ENCODE measurements at places on chromosomes 5 and 9.

- no peak for DNase-seq
Measured at GRCh38 chr5:76703707-76704106, 12.2 kb upstream of the F2R start.

DNA sequence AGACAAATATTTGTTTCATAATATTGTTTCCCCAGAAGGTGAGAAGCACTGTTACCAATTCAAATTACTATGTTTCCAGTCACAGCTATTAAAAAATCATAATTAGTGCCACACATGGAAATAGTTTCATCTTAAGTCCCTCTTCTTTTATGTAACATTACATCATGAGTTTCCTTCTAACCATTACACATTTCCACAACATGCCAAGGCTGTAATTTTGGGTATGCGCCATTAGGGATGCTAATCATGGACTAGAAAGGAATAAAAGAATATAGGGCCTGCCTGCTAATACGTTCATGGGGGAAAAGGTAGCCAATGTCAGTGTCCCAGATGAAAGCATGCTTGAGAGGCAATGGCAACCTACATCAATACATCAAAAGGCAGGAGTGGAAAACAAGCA is 142.5 kb upstream of the LPAR1 start:
- DNase-seq: no peak

DNA sequence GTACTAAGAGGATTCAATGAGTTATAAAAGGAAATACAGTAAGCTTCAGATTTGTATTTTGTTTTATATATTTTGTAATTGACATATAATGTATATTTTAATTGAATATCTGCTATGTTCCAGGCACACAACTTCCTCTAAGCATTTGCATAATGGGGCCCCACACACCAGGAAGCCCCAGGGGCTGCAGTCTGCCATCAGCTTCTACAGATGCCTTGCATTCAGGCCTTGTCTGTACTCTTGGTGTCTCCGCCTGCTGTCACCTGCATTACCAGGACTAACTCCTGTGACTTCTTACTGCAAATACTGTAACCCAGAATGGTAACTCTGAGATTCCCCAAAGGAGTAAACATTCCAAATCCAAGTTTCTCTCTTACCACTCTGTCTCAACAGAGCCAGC is 20.6 kb downstream of the ARL15 start:
- DNase-seq: no peak

DNA sequence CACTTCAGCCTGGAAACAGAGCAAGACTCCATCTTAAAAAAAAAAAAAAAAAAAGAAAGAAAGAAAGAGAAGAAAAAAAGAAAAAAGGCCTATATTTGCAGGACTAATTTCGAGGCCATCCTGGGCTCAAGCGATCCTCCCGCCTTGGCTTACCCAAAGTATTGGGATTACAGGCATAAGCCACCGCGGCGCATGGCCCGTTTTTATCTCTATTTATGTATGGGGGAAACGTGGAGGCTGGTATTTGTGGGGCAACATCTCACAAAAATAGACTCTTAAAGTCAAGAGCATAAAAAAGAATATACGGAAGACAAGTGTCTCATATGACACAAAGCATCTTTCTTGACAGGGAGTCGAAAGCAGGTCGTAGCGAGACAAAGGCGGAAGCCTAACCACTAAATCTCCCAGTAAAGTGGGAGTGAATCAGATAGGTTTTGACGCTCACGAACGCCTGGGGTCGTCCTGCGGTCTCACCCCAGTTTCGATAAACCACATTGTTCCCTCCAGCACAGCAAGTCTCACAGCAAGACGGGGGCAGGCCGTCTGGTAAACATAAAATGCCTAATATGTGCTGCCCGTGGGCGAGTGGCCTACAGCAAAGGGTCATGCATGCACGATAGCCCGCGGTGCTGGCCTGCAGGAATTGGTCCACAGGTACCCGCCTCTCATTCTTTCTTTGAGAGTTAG is 1.8 kb upstream of the TRIM41 start:
- no peak for DNase-seq

GRCh38 chr9:87337335-87338087 is 160.2 kb upstream of the DAPK1 start:
- DNase-seq: no peak

- no peak for DNase-seq
Measured at GRCh38 chr5:11104210-11104609, 343.2 kb upstream of the DAP start.

DNA sequence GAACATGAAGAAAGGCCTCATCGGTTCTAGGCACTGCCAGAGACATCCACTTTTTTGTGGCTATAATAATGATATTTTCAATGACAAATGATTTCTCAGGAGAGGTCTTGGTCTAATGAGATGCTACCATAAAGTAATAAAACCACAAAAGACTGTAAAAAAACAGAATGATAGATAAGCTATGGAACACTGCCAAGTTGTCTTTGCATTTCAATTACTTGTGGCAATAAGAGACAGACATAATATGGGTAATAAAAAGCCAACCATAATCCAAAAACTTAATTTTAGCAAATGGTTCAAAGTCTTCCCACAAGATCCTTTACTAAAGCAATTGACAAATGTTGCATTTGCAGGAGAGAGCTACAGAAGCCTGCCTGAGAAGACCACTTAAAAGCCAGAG is 292.5 kb downstream of the ATPSCKMT start:
- DNase-seq: no peak
